ENCODE measurements at places on chromosomes 12 and 14.

GRCh38 chr12:94042321-94042720, 106.1 kb upstream of the PLXNC1 start:
- DNase-seq, result no peak

GRCh38 chr12:84636801-84637290, 275.8 kb downstream of the SLC6A15 start:
- no peak for DNase-seq

- DNase-seq, result no peak
Measured at GRCh38 chr12:54486173-54486867, 11.2 kb upstream of the NCKAP1L start.

GRCh38 chr14:31297701-31298344, 90.2 kb upstream of the HECTD1 start:
- DNase-seq, result no peak

DNA sequence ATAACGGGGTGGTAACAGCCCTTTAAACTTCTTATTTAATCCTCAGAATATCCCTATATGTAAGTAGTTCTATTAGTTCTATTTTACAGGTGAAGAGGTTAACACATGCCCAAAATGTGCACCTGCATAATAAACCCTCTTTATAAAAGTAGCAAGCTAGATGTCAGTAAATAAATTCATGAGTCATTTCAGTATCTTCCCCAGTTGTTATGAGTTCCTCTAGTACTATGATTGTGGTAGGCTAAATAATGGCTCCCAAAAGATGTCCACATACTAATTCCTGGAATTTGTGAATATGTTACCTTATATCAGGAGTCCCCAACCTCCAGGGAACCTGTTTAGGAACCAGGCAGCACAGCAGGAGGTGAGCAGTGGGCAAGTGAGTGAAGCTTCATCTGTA, 106.5 kb downstream of the TMTC3 start:
- no peak for DNase-seq

GRCh38 chr12:78146365-78146772, 315.7 kb downstream of the NAV3 start:
- no peak for DNase-seq

DNA sequence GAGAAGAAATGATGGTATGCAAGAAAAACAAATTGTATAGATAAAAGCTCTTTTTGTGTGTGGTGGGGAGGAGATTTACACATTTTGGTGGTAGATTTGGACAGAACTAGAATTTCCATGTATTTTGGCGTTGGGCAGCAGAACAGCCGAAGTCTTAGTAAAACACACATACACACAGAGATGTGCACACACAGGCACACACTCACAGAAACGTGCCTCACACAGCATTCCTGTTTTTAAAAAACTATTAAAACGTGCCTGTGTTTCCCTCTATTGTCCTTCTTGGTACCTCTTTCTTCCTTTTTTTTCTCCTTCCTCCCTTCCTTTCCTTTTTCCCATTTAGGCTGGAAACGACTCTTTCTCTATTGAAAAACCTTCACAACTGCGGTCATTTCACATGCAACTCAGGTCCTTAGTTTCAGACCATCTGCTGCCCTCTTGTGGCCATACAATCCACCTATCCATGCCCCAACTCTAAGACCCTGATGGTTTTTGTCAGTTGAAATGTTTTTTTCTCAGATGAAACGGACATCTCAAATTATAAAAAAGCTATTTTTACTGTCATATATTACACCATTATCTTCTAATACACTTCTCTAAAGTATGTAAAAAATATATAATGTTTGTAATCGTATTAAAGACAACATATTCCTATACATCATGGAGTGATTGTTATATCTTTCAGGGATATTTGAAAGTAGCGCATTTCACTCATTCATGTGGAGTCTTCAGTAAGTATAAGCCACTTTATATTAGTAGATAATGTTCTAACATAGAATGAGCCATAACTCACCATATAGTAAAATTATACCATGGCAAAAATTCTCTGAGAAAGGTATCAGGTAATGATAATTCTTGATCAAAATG, 386.7 kb upstream of the NOVA1 start:
- no peak for DNase-seq

DNA sequence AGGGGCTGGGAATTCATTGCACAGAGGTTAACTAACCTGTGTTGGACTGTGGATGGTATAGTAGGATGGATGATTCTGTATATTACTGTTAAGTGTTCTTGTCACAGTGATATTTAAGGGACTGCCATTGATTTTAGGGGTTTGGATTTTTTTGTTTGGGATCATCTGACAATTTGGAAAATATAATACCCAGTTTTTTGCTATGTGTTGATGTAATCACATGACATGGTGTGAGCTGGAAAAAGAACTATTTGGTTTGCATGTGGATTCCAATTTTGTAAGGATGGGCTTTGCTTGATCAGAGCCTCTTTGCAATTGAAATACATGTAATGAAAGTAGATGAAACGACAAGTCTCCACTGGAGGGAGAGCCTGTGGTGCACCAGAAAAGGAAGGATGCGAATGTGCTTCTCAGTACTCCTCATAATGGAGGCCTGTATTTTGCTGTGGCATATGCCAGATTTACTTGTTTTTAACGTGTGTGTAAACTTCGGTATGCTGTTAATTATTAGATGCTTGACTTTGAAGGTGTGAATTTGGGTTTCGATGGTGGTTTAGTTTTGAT, 2.7 kb downstream of the DYRK2 start:
- DNase-seq, result no peak

GRCh38 chr12:57694459-57695019, 607 bp downstream of the OS9 start:
- DNase-seq, result no peak

DNA sequence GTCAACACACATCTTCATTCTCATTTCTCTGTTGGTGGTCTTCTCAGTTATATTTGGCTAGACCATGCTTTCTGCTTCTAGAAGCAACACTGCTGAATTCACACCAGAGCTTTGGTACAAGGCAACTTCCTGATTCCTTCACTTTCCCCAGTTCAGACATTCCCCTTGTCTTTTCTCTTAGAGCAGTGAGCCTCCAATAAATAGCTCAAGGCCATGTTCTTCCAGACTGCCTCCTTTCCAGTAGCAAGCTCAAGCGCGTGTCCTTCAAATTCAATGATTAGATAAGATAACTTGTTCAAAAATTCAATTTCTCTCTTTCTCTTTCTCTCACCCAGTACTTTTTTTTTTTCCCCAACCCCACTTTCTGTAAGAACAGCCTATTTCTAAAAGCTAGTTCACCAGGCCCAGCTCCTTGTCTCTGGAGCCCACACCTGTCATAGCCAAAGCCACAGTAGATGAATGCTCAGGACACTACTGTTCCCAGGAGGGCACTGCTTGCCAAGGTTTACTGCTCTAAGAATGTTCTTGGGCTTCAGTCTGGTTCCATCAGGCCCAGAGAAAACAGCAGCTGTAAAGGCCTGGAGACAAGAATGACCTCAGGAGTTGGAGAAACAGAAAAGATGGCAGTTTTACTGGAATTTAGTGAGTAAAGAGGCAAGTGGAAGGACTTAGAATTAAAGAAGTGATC, 17.7 kb downstream of the TBK1 start:
- DNase-seq, result no peak

DNA sequence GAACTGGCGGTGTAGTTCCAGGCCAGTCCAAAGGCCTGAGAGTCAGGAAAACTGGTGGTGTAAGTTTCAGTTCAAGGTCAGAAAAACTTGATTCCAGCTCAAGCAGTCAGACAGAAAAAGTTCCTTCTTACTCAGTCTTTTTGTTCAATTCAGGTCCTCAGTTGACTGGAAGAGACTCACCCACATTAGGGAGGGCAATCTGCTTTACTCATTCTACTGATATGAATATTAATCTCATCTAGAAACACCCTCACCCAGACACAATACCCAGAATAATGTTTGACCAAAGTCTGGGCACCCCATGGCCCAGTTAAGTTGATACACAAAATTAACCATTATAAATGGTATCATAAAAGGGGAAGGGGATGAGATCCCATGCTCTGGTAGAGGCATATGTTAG, 50.1 kb upstream of the LTA4H start:
- no peak for DNase-seq

GRCh38 chr14:28375295-28375694, 391.3 kb upstream of the FOXG1 start:
- no peak for DNase-seq

GRCh38 chr12:968545-968944, 19.1 kb upstream of the RAD52 start:
- no peak for DNase-seq

- DNase-seq, result no peak
Measured at GRCh38 chr14:30005114-30005808, 77.6 kb upstream of the PRKD1 start.

- no peak for DNase-seq
Measured at GRCh38 chr14:47744155-47744554, 68.8 kb upstream of the MDGA2 start.

DNA sequence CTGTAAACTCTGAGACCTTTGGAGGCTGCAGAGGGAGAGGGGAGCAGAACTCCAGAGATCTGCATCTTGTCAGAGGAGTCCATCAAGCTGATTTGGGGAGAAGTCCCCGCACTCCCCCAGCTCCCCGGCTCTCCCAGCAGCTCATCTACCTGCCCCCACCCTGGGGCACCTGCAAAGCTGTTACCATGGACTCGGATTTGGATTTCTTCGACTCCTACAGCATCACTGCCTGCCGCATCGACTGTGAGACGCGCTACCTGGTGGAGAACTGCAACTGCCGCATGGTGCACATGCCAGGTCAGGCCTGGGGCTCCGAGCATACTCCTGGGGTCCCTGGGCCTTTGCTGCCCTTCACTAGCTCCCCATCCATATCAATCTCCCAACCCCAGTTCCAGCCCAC, 6.9 kb upstream of the SMARCD1 start:
- DNase-seq, result no peak

GRCh38 chr12:93790472-93791152, 113.4 kb downstream of the CRADD start:
- DNase-seq, result peak; percentile 79

- DNase-seq, result peak; percentile 97
Measured at GRCh38 chr14:76918782-76919394, 92.7 kb downstream of the LRRC74A start.

GRCh38 chr12:46071335-46071734, 81.0 kb upstream of the SCAF11 start:
- no peak for DNase-seq

- DNase-seq, result no peak
Measured at GRCh38 chr12:27657296-27657695, 39.0 kb upstream of the REP15 start.

GRCh38 chr14:68543516-68543915, 249.4 kb downstream of the ZFP36L1 start:
- no peak for DNase-seq

- peak; percentile 87 for DNase-seq
Measured at GRCh38 chr12:7959701-7960121, 23.7 kb upstream of the SLC2A3 start.

DNA sequence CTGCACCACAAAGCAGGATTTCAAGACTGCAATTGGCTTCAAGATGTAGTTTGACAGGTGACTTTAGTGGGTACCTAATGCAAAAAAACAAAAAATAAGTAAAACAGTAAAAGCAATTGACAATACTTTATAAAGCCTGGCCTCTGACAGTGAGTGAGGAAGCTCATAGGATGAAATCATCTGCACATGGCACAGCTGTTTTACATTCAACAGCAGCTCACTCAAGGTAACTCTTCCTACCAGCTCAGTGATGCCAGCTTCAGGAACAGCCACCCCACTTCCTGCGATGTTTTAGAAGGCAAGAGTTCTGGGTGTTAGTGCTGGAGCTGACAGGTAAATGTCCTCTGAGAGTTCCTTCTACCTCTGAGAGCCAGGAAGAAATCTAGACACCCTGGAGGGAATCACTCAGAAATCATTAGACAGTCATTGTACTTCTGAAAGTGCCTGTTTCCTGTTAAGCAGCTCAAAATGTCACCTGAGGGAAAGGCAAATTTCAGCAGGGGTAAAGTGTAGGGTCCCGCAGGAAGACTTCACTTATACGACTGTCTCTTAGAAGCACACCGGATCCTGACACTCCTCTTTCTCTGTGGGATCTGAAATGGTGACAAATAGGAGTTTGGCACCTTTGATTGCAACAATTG, 99.9 kb downstream of the FOXN3 start:
- no peak for DNase-seq

DNA sequence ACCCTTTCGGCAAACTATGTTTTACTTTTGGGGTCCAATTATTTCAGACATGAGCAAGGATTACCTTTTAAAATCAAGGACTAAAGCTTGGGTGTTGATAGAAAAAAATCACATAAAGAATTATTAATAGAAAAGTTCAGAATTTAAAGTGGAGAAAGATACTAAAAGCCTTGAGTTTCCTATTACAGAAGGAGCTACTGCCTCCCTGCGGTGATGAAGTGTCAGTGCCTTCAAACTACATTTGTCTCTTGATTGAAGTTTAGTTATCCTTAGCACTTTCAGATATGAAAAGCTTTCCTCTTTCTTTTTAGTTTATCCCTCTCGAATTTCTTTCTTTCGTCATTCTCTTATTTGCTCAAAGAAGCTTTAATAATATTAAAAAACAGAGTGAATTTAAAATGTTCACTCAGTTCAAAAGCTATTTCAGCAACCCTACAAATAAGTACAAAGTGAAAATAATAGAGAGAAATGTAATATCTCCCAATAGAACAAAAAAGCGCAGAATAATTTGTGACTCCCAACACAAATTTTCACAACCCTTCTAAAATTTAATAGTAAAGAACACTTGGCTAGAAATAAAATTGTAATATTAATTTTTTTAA, 87.6 kb downstream of the SEC23A start:
- DNase-seq, result no peak

- DNase-seq, result no peak
Measured at GRCh38 chr12:111984820-111985219, 28.1 kb downstream of the TMEM116 start.

- no peak for DNase-seq
Measured at GRCh38 chr12:57215065-57215464, 1.5 kb upstream of the NXPH4 start.

DNA sequence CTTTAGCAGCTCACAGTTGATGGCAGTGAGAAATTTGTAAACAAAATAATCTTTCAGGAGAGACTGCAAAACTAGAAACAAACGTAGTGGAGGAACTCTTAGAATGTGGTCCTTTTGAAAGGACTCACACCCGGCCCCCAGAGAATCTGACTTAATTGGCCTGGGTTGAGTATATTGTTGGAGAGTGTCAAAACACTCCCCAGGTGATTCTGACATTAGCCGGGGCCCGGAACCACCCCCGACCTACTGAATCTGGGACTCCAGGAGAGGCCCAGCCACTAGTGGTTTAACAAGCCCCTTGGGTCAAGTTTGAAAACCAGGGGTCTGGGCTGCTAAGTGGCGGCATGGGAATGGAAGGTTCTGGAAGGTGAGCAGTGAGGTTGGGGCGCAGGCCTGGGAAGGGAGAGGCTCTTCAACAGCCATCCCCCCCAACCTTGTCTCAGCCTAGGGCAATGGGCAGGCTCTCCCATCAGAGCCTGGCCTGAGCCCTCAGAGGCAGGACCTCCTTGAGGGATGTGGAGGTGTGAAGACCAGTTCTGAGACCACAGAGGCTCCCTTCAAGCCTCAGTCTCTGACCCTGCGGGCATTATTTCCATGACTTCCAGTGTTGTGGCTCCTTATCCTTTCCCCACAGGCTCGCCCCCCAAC, 1.1 kb upstream of the ELK3 start:
- no peak for DNase-seq

- no peak for DNase-seq
Measured at GRCh38 chr12:52772772-52773171, 4.4 kb downstream of the KRT76 start.

- no peak for DNase-seq
Measured at GRCh38 chr12:126570566-126570965, 1505.3 kb downstream of the AACS start.
